ENCODE measurements at places on chromosomes 12 and 14. TPM values are rescaled to one million over a fixed set of nuclear protein-coding genes. Genes with fewer than 3 reads are reported as not detected.

GRCh38 chr14:90336985-90337384 lies 5.2 kb upstream of the NRDE2 start:
- no peak for DNase-seq

DNA sequence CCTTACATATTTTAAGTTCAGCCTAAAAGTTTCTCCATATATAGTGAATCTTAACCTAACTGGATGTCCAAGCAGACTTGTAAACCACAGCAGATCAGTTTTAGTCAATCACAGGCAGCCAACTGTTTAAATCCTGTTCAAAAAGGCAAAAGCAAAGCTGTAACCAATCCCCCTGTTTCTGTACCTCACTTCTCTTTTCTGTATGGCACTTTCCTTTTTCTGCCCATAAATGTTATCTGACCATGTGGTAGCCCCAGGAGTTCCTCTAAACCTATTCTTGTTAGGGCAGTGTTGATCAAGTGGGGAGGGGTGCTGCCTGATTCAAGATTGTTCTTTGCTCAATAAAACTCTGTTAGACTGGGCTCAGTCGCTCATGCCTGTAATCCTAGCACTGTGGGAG lies 8.5 kb upstream of the DACT1 start:
- no peak for DNase-seq

- DNase-seq: no peak
These were observed 84.6 kb downstream of the ITPR2 start for GRCh38 chr12:26748412-26748740.

GRCh38 chr12:58832920-58833319 lies 87.4 kb downstream of the LRIG3 start:
- DNase-seq: no peak

DNA sequence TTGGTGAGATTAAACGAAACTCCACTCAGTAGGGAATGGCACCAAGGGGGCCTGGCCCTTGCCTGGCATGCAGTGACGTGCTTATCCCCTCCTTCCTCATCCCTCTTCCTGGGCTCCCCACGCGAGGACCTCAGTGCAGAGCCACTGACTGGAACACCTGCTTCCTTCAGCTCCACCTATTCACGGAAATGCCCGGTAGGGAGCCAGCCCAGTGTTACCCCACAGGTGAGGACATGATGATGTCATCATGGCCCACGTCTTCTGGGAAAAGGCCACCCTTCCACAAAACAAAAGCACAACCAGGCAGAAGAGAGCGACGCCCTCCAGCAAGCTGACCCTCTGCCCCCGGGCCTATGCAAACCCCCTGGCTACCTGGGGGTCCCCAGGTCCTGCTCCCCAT lies 42.1 kb downstream of the CCDC85C start:
- no peak for DNase-seq

- DNase-seq: peak; percentile 93
These were observed 76.7 kb downstream of the DIP2B start for GRCh38 chr12:50581226-50582184.

DNA sequence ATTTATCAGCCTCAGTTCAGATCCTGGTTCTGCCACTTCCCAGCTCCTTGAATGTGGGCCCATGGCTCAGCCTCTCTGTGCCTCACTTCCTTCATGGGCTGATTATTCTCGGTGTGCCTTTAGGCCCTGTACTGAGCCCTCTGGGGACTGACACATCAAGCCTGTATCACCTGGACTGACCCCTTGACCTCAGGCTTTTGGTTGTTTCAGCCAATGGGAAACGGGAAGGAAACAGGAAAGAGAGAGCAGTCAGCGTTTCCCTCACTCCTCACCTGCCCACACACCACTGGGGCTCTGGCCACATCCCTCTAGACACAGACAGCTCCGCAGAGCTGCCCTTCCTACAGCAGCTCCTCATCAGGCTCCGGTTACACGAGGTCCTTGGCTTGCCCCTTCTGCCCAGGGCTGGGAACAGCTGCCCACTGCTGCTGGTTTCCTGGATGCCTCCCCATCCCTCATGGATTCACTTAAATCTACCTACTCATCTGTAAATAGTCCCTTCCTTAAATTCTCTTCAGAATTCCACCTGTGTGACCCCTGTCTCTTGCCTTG lies 37.0 kb upstream of the ITPR2 start:
- no peak for DNase-seq

GRCh38 chr14:34539407-34540180 lies at the start of gene EAPP:
TSS of gene EAPP (minus strand) at chr14:34539701. CDS start at chr14:34539628, 73 bp downstream.
- DNase-seq: peak; percentile 97

DNA sequence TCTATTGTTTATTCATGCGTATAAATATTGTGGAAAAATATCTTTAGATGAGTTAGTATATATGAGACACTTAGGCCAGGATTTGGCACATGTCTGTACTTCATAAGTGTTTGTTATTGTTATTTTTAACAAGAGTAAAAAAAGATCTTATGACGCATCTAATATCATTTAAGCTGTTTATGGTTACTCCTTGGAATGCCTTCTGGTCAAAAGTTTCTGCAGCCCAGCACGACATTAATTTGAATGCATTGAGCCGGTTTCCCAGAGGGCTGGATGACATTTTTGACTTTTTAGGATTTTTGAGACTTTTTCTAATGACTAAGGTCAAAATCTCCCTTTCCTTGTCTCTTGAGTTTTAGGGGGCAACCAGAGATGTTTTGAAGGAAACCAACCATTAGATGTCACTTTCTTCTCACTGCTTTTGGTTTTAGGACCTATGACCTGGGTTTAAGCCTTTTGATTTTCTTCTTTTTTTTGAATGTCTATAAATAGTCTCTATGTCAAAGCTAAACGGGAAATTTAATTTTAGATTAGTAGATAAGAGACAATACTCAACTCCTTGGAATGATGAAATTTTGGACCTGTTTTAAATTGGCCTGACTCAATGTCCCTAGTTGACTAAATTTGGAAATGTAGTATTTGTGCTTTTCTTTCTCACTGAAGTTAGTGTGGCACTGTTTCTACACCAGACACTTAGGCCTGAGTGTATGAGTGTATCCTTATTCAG lies 215.5 kb downstream of the AEBP2 start:
- DNase-seq: peak; percentile 84

The C12orf54 gene
- polyA plus RNA-seq: not detected
